ENCODE measurements at places on chromosomes 1 and 21. TPM values are rescaled to one million over a fixed set of nuclear protein-coding genes. Genes with fewer than 3 reads are reported as not detected.

The KPRP gene
- total RNA-seq: not detected

The TMEM50B gene
- total RNA-seq: 43.2 TPM

The PCAT6 gene
- total RNA-seq: 6.0 TPM

The NTMT2 gene
- total RNA-seq: not detected

The SH2D5 gene
- 3.2 TPM for total RNA-seq

The FMO1 gene
- total RNA-seq: not detected

The PRRX1 gene
- 0.93 TPM for total RNA-seq

The FMOD gene
- 0.93 TPM for total RNA-seq

The ZBTB8B gene
- total RNA-seq: not detected

The VCAM1 gene
- 61.9 TPM for total RNA-seq

The DMBX1 gene
- not detected for total RNA-seq

The LIN28A gene
- total RNA-seq: 0.05 TPM

The TAS1R1 gene
- total RNA-seq: not detected

The GGPS1 gene
- 24.6 TPM for total RNA-seq

The TFF2 gene
- total RNA-seq: not detected

The C1orf21 gene
- total RNA-seq: 28.1 TPM

The S100A5 gene
- not detected for total RNA-seq

The FMO4 gene
- 2.1 TPM for total RNA-seq
